ENCODE measurements at places on chromosomes 6 and 20. TPM values are rescaled to one million over a fixed set of nuclear protein-coding genes. Genes with fewer than 3 reads are reported as not detected.

- peak; percentile 64 for DNase-seq
These were observed 23.2 kb downstream of the TXNDC5 start for GRCh38 chr6:7887278-7887991.

- no peak for DNase-seq
These were observed 137.2 kb downstream of the FARS2 start for GRCh38 chr6:5398530-5398929.

DNA sequence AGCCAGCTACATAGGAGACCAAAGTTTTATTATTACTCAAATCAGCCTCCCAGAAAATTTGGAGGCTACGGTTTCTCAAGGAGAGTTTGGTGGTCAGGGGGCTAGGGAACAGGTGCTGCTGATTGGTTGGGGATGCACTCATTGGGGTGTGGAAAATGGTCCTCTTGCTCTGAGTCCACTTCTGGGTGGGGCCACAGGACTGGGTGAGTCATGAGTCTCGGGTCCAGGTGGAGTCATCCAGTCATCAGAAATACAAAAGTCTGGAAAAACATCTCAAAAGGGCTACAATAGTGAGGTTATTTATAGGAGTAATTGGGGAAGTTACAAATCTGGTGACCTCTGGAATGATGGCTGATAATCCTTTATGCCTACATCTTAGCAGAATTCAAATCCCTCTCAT, 54.3 kb upstream of the SLC22A16 start:
- DNase-seq: no peak

GRCh38 chr6:88749849-88750248, 213.6 kb downstream of the RNGTT start:
- DNase-seq: no peak

MYMX gene
- polyA plus RNA-seq: 1.4 TPM
